ENCODE measurements at places on chromosomes 7 and 10. TPM values are rescaled to one million over a fixed set of nuclear protein-coding genes. Genes with fewer than 3 reads are reported as not detected.

DNA sequence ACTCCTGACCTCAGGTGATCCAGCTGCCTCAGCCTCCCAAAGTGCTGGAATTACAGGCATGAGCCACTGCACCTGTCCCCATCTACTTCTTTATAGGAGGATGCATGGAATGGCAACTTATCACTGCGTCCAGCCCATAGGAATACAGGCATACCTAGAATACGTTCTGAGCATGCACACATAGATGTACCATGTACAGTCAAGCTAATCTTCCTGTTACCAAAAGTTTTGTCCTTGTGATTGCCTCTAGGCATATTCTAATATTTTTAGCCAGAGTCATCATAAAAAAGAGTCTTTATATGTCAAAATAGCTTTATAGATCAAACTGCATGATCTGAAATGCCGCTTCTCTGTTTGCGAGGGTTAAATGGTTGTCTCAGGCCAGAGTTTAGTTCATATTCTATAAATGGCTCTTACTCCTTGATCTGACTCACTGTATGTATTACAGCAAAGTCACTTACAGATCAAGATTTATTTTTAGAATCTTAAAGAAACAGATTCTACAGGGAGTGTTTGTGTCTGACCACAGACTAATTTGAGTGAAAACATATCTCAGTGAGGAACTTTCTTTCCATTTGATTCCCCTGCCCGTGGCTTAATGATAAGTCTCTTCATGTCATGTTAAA lies 210.9 kb downstream of the CREB5 start:
- H3K27me3 ChIP-seq = peaks cover 5% of the 10 kb centered on the region
- DNase-seq = no peak
- H3K4me3 ChIP-seq = no peak overlapping the region
- H3K27ac ChIP-seq = no peak overlapping the region
- H3K36me3 ChIP-seq = no peaks in the 10 kb centered on the region

DNA sequence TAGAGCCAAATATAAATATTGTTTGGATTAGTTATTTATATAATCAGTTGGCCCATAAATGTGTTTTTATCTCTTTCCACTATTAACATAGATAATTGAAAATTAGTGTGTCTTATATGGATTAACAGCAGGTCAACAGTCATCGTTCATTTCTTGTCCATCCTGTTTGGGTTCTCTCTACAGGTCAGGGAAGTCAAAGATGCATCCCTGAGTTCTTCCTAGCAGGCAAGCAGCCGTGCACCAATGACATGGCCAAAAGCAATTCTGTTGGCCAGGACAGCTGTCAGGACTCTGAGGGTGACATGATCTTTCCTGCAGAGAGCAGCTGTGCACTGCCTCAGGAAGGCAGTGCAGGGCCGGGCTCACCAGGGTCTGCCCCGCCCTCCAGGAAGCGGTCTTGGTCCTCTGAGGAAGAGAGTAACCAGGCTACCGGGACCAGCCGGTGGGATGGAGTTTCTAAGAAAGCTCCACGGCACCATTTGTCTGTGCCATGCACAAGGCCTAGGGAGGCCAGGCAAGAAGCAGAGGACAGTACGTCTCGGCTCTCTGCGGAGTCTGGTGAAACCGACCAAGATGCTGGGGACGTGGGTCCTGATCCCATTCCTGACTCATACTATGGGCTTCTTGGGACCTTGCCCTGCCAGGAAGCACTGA lies 15.9 kb downstream of the FBH1 start:
- no peak overlapping the region for H3K27ac ChIP-seq
- H3K27me3 ChIP-seq = no peaks in the 10 kb centered on the region
- no peak overlapping the region for H3K4me3 ChIP-seq
- peaks cover 21% of the 10 kb centered on the region for H3K4me1 ChIP-seq
- peaks cover 42% of the 10 kb centered on the region for H3K36me3 ChIP-seq

DNA sequence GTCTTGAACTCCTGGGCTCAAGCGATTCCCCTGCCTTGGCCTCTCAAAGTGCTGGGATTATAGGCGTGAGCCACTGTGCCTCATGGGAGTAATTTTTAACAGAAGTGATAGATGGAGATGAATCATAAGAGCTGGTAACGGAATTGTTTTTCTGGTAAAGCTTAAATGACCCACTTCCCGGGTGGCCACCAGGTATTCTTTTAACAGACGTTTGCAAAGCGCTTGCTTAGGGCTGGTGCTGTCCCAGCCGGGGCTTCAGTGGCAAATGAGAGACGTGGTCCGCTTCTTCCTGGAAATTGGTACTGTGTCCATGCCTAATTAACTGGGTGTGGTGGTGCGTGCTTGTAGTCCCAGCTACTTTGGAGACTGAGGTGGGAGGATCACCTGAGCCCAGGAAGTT lies 23.5 kb downstream of the CAMK1D start:
- peaks cover 8% of the 10 kb centered on the region for H3K36me3 ChIP-seq
- H3K4me3 ChIP-seq = no peak overlapping the region
- no peaks in the 10 kb centered on the region for H3K27me3 ChIP-seq
- no peak overlapping the region for H3K27ac ChIP-seq
- peaks cover 9% of the 10 kb centered on the region for H3K4me1 ChIP-seq

- no peaks in the 10 kb centered on the region for H3K27me3 ChIP-seq
- no peak overlapping the region for H3K27ac ChIP-seq
- peaks cover 9% of the 10 kb centered on the region for H3K4me1 ChIP-seq
- H3K4me3 ChIP-seq = no peak overlapping the region
- peaks cover 6% of the 10 kb centered on the region for H3K36me3 ChIP-seq
- DNase-seq = no peak
These were observed 45.7 kb upstream of the STRIP2 start for GRCh38 chr7:129388333-129389098.

- H3K27me3 ChIP-seq = peaks cover 5% of the 10 kb centered on the region
- H3K36me3 ChIP-seq = no peaks in the 10 kb centered on the region
- H3K27ac ChIP-seq = no peak overlapping the region
- no peaks in the 10 kb centered on the region for H3K4me1 ChIP-seq
These were observed 218.5 kb downstream of the CXCL12 start for GRCh38 chr10:44166441-44166840.

DNA sequence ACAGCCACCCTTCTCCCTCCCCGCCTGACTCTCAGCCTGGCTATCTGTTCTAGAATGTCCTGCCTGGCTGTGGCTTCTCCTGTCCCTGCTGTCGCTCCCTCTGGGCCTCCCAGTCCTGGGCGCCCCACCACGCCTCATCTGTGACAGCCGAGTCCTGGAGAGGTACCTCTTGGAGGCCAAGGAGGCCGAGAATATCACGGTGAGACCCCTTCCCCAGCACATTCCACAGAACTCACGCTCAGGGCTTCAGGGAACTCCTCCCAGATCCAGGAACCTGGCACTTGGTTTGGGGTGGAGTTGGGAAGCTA lies 1.2 kb downstream of the EPO start:
- DNase-seq = no peak
- peaks cover 37% of the 10 kb centered on the region for H3K27me3 ChIP-seq
- H3K36me3 ChIP-seq = peaks cover 1% of the 10 kb centered on the region
- peaks cover 5% of the 10 kb centered on the region for H3K4me1 ChIP-seq
- no peak overlapping the region for H3K4me3 ChIP-seq

DNA sequence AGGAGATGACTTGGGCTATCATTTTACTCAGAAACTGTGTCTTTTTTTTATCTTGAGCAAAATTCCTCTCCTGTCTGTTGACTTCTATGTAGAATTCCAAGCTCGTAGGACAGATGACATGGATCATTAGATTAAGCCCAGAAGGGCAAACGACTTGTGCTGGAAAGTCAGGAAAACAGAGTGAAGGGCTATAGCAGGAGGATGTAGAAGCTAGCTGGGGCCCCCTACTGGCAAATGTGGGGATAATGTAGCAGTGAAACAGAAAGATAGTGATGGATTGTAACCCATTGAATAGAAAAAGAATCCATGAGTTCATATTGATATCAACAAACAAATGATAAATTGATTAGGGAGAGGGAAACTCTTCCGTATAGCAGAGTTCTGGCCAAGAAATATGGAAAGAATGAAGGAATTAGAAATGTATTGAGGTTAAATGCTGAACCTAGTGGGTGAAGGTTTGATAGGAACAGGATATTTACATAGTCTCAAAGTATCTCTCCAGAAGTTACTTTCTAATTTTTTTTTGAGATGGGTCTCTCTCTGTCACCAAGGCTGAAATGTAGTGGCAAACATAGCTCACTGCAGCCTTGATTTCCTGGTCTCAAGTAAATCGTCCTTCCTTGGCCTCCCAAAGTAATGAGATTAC lies 103.6 kb downstream of the LYZL1 start:
- H3K4me3 ChIP-seq = no peak overlapping the region
- H3K36me3 ChIP-seq = no peaks in the 10 kb centered on the region
- H3K4me1 ChIP-seq = no peaks in the 10 kb centered on the region
- peak; percentile 60 for DNase-seq
- H3K27ac ChIP-seq = no peak overlapping the region

DNA sequence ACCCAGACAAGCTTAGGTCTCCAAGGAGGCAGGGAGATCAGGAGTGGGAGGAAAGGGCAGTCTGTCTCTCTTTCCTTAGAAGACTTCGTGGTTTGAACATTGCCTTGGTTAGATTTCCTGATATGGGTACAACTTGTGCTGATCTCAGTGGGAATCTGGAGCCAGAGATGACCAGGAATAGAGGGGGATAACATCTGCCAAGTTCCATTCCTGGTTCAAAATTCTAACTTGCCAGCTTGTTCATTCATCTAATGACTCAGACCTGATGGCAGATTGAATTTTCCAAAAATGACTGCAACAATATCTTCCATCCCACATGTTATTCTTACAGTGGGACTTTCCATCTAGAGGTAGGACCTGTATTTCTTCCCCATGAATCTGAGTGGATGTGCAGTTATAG lies 394.3 kb upstream of the PODXL start:
- no peak overlapping the region for H3K4me3 ChIP-seq
- no peak for DNase-seq
- H3K27ac ChIP-seq = no peak overlapping the region
- H3K27me3 ChIP-seq = peaks cover 22% of the 10 kb centered on the region
- H3K4me1 ChIP-seq = no peaks in the 10 kb centered on the region

- peaks cover 27% of the 10 kb centered on the region for H3K36me3 ChIP-seq
- peaks cover 23% of the 10 kb centered on the region for H3K4me1 ChIP-seq
- H3K27ac ChIP-seq = peak overlapping the region; percentile 26
- no peak for DNase-seq
These were observed 2.8 kb downstream of the SEC31B start for GRCh38 chr10:100516847-100517246.

- peak; percentile 65 for DNase-seq
- peaks cover 24% of the 10 kb centered on the region for H3K4me1 ChIP-seq
- peaks cover 19% of the 10 kb centered on the region for H3K36me3 ChIP-seq
These were observed at the start of gene LRRC4 for GRCh38 chr7:128030654-128031611. LRRC4 (minus strand) TSS chr7:128031437; CDS start chr7:128030640, 797 bp downstream.

DNA sequence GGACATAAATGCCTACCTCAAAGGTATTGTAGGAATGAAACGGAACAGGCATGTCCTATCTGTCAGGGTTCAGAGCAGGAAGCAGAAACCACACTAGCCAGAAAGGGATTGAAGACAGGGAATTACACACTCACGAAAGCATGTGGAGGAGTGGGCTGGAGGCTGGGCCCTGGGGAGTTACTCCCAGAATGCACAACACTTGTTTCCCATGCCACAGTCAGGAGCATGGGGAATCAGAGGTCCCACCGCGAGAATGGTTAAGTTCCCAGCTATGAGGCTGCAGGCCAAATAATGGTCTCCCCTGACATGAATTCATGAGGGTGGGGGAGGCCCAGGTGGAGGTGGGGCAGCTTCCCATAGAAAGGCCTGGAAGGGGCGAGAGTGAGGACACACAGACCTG lies 212.7 kb downstream of the HERPUD2 start:
- H3K4me3 ChIP-seq = no peak overlapping the region
- peaks cover 14% of the 10 kb centered on the region for H3K27me3 ChIP-seq
- H3K36me3 ChIP-seq = no peaks in the 10 kb centered on the region
- no peak overlapping the region for H3K27ac ChIP-seq
- H3K4me1 ChIP-seq = no peaks in the 10 kb centered on the region
- no peak for DNase-seq

CALHM3 gene
- not detected for total RNA-seq

DNA sequence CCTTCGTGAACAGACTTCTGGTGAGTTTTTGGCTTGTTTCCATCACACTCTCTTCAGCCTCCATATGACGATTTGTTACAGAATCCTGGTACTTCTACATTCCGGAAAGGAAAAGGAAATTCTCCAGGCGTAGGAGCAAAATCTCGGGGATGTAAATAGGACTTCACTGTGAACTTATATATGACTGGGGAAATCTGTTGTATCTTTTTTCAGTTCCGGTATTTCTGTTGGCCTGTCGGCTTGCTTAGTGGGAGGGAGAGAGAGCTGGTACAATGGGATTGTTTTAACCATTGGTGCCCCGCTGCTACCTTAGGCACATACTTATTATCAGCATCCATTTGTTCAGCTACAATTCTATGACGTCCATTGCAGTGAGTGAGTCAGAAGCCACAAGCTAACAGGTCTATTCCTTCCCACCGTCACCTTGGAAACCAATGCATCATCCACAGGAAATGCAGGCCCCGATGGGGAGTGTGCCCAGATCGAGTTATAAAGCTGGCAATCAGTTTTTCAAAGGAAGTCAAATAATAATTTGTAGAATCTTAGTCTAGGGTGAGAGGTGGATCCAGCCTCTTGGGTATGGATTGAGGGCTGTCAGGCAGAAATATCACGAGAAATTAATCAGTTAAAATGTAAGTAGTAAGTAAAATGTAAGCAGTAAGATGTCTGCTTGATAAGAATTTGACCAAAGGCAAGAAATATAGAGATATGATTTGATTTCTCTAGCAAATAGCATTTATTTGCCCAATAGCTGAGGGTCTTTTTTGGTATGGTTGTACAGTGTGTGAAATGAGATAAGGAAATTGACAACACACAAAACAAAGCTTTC lies 92.0 kb upstream of the MKLN1 start:
- H3K27ac ChIP-seq = peak overlapping the region; percentile 96
- H3K4me1 ChIP-seq = peaks cover 55% of the 10 kb centered on the region
- no peaks in the 10 kb centered on the region for H3K27me3 ChIP-seq
- peak; percentile 87 for DNase-seq

- H3K36me3 ChIP-seq = no peaks in the 10 kb centered on the region
- no peak overlapping the region for H3K4me3 ChIP-seq
- no peaks in the 10 kb centered on the region for H3K4me1 ChIP-seq
These were observed 26.3 kb upstream of the WDR11 start for GRCh38 chr10:120824881-120825309.

- no peak overlapping the region for H3K4me3 ChIP-seq
- no peak for DNase-seq
- no peaks in the 10 kb centered on the region for H3K4me1 ChIP-seq
- H3K36me3 ChIP-seq = no peaks in the 10 kb centered on the region
These were observed 255.0 kb upstream of the SP8 start for GRCh38 chr7:21041666-21042065.

CRPPA gene
- total RNA-seq = 1.4 TPM

DNA sequence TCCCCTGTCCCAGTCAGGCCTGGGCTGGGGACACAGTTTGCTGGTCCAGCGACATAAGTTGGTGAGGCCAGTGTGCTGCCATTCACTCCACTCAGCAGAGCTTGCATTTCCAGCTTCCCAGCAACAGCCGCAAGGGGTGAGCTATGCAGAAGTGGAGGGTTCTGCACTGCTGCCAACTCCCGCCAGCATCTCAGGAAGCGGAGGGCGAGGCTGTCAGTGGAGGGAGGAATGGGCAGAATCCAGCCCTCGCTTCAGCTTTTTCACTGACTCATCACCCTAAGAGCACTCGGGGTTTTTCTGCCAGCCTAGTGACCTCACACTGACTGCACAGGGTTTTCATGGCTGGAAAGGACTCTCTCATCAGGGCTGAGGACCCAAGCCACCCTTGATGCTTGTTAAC lies 625.1 kb upstream of the MKI67 start:
- no peak overlapping the region for H3K4me3 ChIP-seq
- DNase-seq = no peak
- no peak overlapping the region for H3K27ac ChIP-seq
- H3K4me1 ChIP-seq = no peaks in the 10 kb centered on the region

Data from activated CD4-positive, alpha-beta T cell treated with anti-CD3 and anti-CD28 coated beads for 36 hours (primary cell).